ENCODE measurements at places on chromosomes 12 and 14.

DNA sequence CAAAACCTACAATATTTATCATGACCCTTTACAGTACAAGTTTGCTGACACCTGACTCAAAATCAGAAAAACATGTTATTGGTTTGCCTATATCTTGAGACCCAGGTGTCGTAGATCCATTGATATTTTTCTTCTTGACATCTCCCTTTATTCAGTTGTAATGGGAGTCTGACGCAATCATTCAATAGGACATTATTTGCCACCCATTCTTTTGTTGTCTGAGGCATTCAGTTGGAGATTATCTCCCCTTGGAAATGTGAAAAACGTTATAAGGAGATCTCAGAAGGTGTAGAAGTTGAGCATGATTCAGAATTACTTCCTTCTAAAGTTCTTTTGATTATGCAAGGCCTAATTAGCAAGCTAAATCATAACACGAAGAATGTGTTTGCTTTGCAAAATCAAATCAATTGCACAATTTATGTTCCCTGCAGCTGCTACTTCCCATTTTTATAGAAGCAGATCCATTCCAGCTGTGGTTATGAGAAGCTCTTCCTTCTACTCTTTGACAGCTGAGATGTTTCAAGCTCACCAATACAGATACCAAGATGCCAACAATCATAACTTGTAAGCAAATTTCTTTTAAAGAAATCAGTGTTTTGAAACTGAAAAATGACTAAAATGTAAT lies 228.2 kb upstream of the SYT1 start:
- no peak for DNase-seq

DNA sequence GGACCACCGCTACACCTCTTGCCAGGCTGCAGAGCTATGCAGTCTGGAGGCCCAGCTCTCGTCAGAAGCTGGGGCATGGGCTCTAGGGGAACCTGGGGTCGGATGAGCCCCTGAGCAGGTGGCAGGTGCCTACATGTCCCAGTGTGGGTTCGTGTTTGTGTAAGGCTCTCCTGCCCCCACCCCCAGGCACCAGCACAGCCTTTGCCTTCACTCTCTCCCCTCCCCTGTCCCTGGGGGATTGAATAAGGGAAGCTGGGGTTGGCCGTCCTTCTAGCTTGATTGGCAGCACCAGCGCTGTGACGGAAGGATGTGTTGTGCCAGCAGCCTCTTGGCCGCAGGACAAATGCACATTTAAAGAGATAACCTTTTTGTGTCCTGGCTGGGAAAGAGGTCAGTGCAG lies 34.8 kb upstream of the TSPAN9 start:
- DNase-seq = no peak

- DNase-seq = peak; percentile 62
Measured at GRCh38 chr14:22598099-22598895, at the start of gene ABHD4. TSS of gene ABHD4 (plus strand) at chr14:22598300. CDS start at chr14:22598307, 7 bp downstream.

DNA sequence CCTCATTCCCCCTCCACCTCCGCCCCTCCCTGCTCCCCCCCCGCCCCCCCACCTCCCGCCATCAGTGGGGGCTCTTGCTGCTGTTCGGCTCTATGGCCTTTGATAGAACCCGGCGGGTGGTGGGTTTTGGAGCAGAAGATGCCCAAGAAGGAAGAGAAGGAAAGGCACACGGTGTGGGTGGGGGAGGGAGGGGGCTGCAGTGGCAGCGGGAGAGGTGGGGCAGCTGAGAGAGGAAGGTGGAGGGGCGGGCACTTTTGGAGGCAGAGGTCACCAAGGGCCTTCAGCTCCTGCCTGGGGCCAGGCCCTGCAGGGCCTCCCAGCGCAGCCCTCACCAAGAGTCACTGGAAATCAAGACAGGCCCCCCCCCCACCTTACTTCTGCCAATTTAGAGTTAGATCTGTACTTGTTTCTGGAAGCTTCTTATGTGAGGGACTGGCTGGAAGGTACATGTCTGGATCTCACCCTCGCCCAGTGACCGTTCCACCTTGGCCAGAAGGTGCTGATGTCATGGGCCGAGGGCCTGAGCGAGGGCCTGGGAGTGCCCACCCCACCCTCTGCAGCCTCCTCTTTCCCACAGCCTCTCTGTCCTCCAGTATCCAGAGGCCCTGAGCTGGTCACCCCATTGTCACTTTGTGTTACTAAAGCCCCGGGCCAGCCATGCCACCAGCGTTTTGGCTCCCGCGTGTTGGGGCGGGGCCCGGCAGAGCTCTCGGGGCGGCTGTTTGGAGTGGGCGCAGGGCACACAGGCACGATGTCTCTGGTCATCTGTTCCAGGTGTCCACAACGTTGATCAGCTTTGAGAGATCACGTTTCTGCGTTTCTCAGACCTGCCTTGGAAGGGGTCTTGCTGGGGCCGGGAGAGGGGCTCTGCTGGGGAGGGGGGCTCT lies 153.9 kb downstream of the KIF26A start:
- no peak for DNase-seq

GRCh38 chr12:12153596-12153995 lies 82.9 kb downstream of the BCL2L14 start:
- DNase-seq = no peak

DNA sequence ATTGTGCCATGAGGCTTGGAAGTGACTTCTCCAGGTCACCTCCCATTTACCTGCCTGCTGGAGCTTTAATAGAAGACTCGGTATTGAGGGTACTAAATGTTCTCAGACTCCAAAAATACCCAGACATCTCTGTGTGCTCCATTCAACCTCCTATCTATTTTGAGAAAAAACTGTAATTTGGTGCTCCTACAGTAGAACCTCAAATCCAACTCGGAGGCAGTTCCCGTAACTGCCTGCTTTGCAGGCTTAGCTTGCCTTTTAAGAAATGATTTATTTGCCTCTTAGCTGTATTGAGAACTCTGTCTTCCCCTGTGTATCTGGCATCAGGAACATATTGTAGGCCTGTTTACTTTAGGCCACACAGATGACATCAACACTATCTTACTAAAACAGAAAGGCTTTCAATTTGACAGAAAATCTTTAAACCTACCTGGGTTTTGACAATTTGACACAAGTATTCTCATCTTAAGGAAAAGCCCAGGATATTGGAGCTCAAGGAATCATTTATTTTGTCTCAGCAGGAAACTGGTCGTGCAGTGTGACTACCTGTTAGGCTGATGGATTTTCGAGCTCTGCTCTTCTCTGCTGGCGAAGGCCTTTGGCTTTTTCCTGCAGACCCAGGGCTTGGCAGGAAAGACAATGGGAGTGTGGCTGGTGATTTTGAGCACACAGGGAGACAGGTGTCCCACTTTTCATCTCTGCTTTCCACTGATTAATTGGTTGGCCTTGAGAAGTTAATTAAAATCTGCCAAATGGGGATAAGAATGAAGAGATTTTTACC lies 314.8 kb downstream of the SNAPC1 start:
- no peak for DNase-seq

DNA sequence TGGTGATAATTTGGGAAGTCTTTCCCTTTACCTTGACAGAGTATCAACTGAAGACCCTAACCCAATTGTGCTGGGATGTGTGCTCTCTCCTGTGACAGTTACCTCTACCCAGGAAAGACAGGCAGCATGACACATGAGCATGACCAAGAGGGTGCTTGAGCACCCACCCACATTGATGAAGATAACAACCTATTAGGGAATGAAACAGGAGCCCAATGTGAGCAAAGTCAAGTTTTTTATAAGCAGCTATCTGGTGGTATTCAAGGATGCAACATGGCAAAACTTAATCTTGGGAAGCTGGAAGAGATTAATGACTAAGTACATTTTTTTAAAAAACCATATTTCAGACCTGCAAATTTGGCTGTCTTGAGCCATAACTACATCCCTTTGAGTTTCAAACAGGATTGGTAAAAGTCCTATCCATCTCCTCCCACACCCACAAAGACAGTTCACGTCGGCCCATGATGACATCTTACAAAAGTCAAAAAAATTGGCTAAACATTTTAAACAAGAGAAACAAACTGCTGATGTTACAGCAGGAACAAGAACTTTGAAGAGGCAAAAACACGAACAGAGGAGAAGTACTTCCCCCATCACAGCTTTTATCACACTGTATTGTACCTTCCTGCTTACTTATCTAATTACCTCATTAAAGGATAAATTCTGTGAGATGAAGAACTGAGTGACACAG lies 60.3 kb downstream of the MED13L start:
- DNase-seq = no peak

- no peak for DNase-seq
Measured at GRCh38 chr14:103534576-103535061, 5.6 kb downstream of the TRMT61A start.

Measured in hypothalamus (tissue), 51 donors.